ENCODE measurements at places on chromosomes 4 and X.

- no peak for DNase-seq
Measured at GRCh38 chrX:136146614-136147314, 569 bp upstream of the FHL1 start.

GRCh38 chr4:75527482-75527881, 13.2 kb downstream of the THAP6 start:
- no peak for DNase-seq

GRCh38 chrX:45972636-45973035, 572.6 kb downstream of the ZNF674 start:
- DNase-seq = no peak

- DNase-seq = no peak
Measured at GRCh38 chr4:57156242-57156990, 46.2 kb upstream of the IGFBP7 start.

GRCh38 chrX:136495043-136495442, 2.3 kb upstream of the HTATSF1 start:
- no peak for DNase-seq

DNA sequence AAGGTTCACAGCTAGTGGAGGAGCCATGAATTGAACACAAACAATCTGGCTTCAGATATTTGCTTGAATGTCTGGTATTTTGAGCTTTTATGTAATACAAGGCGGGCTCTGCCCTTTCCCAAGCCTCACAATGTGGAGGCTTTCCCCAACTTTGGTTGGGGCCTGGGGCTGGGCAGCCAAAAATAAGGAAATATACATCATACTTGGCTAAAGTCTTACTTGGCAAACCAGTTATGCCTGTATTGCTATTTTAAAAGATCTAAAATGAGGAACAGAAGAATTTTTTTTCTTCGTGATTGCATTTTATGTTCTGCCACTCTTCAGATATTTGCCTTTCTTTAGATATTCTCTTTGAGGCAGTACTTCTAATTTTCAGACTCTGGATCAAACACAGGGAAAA, 26.1 kb downstream of the ARFIP1 start:
- no peak for DNase-seq

- no peak for DNase-seq
Measured at GRCh38 chr4:143502231-143502630, 11.3 kb upstream of the SMARCA5 start.
